ENCODE measurements at places on chromosomes 7 and 10.
A peak's percentile ranks its signal among the peaks of the same experiment; 100 is the strongest.

- no peak for DNase-seq
Measured at GRCh38 chr7:122311734-122312450, 7.3 kb upstream of the FEZF1 start.

GRCh38 chr7:42096681-42097561 is 140.1 kb downstream of the GLI3 start:
- no peak for DNase-seq

DNA sequence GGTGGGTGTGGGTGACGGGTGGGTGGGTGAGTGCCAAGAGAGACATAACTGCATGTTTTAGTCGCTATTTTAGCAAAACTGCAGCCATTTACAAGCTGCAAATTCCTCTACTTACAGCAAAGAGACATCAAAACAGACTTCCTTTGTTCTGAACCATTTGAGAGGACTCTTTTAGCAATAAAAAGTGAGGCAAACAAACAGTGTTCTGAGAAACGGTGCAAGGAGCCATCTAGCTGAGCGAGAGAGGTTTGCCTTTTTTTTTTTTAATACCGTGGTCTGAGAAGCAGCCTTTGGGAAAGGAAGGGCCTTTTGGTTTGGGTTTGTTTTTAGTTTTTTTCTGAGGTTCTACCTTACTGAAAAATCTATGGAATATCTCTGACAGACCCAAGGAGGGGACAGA is 62.9 kb downstream of the SCRN1 start:
- DNase-seq, result no peak

DNA sequence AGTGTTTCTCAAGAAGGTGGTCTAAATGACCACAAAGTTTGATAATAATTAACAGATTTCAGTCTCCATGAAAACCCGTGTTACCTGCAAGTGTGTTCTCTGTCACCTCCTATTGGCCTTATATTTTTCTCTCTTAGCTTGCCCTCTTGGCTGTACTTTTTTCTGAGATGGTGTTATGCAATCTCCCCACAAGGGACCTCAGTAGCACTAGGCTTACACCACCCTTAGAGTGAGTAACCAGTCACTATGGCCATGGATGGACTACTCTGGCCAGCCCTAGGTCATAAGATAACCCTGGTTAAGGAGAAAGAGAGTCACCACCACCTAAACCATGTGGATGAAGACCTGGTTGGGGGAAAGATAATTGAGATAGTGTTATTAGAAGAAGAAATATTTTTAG is 76.8 kb downstream of the NPSR1 start:
- DNase-seq, result no peak

- no peak for DNase-seq
Measured at GRCh38 chr10:70684374-70684773, 12.1 kb downstream of the ADAMTS14 start.

DNA sequence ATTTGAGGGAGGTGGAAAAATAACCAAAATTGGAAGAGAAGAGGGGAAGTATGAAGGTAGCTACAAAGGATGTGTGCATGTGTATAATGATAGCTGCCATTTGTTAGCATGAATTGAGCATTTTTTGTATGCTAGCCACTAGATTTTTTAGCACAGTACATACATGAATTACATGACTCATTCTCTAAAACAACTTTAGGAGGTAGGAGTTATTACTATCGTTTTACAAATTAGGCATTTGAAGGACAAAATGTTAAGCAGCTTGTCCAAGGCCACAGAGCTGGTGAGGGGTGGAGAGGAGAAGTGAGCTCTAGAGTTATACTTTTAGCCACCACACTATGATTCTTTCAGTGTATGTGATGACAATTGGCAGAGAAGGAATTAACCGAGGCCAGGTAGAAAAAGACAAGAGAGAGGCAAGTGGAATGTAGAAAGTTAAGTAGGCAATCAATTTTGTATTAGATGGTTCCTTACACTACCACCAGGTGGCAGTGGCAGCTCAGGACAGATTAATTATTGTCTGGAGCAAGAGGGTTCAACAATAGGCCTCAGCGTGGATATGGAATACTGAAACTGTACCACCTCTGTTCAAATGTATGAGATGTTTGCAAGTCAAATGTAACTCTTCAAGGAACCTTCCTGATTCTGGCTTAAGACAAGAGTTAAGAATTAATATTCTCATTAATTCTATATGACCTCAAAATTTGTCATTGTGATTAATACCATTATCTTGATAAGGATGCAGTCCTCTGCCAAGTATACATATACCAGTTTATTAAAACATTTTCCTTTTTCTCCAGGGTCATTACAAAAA is 128.0 kb downstream of the MBL2 start:
- DNase-seq, result peak; percentile 8

GRCh38 chr10:128098631-128099030 is 27.6 kb downstream of the MKI67 start:
- peak; percentile 44 for DNase-seq

- DNase-seq, result no peak
Measured at GRCh38 chr10:110709444-110709828, 65.3 kb downstream of the RBM20 start.

GRCh38 chr7:39088730-39089593 is 111.3 kb downstream of the POU6F2 start:
- no peak for DNase-seq

DNA sequence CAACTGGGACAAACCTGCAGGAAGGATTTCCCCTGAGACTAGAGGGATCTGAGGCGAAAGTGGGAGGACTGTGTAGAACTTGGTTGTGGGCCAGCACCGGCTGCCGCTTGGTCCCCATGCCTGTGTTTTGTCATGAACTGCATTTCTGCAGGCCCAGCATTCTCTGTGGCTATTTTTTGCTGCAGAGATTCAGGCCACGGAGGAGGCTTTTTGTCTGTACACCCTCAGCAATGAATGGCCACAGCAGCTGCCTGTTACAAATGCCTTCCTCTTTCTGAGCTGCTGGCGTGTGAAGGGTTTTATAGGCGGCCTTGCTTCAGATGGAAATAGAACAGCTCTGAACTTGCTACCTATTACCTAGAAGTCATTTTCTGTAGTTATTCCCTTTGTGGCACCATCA is 164.4 kb downstream of the SH2D4B start:
- no peak for DNase-seq

DNA sequence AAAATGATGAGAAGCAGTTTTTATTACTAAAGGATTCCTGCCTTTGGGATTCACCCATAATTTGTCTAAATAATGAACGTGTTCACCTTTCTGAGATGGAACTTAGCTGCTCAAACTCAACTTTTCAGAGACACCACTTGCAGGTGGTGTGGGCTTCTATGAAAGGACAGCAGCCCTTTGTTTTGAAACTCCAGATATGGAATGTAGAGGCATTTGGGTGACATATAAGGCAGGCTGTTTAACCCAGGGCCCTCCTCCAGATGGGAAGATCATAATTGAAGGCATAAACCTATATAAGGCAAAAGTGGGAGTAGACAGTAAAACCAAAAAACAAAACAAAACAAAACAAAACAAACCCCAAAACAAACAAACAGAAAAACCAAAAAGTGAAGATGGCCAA is 11.9 kb upstream of the HUS1 start:
- DNase-seq, result no peak

DNA sequence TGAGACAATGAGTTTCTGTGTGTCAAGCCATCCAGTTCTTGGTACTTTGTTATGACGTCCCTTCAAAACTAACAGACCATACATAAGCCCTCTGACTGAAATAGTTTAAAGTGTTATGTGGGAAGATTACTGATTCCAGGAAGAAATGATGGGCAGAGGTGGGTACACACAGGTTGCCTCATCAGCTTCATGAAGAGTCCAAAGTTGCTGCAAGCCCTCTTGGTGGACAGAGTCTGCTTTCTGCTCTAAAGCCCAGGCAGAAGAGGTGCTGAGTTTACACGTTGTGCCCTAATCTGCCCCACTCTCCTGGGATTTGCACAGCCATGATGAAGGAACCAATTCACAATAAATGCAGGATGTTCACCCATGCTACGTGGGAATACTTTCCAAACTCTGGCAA is 187.4 kb downstream of the PARD3 start:
- no peak for DNase-seq

DNA sequence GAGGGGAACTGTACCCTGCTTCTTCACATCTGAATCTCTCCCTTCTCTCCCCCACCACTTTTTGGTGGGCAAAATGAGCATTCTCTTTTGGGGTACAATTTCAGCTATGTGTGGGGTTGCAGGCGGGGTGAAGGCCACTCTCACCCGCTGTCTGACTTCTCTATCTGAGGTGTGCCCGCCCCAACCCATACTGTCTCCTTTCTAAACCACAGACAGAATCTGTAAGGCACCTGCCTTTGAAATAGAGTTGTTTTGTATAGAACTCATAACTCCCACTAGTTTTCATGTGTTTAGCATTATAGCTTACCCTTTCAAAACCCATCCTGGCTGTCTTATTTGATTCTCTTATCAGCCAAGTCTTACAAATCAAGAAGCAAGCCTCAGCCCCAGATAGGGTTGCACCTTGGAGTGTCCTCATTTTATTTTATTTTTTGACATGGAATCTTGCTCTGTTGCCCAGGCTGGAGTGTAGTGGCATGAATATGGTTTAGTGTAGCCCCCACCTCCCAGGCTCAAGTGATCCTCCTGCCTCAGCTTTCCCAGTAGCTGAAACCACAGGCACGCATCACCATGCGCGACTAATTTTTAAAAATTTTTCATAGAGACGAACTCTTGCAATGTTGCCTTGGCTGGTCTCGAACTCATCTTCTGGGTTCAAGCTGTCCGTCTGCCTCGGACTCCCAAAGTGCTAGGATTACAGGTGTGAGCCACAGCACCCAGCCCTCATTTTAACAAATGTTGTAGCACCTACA is 11.9 kb downstream of the TSPAN14 start:
- no peak for DNase-seq

GRCh38 chr7:129773328-129773731 is 161.8 kb downstream of the NRF1 start:
- DNase-seq, result no peak

DNA sequence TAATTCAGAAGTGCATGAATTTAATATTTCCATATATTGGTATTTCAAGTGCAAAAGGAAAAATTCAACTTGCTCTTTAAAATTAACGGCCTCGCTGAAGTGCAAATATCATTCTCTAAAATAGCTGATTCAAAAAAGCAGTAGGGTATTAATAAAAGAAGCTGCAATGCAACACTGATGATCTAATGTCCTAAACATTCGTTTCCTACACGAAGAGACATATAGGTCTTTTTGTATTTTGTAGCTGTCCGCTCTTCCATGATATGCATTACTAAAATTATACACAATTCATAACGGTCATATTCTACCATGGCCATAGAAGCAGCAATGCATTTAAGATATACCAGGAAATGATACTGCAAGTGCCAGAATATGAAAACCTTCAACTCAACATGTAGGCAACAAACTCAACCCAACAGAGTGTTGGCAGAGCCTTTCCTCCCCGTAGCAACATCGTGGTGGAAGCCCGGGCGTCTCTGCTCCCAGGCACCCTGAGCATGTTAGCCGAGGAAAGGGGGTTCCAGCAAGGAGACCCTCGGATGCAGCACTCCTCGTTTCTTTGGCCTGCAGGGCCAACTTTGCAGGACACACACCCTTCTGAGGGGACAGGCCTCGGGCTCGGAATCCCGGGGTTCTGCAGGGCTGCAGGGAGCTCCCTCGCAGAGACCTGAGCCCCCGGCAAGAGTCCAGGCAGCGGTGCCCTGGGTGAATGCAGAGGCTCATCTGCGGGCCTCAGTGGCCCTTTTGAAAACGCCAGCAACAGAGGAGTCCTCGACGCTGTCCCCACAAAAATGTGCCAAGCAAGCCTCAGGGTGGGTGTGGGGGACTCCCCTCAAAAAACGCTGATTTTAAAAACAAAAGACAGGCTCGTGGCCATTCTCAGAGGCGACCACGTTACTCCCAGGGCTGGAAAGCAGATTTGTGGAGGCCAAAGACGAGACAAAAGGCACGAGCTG is 1.6 kb downstream of the FAM171A1 start:
- DNase-seq, result no peak

DNA sequence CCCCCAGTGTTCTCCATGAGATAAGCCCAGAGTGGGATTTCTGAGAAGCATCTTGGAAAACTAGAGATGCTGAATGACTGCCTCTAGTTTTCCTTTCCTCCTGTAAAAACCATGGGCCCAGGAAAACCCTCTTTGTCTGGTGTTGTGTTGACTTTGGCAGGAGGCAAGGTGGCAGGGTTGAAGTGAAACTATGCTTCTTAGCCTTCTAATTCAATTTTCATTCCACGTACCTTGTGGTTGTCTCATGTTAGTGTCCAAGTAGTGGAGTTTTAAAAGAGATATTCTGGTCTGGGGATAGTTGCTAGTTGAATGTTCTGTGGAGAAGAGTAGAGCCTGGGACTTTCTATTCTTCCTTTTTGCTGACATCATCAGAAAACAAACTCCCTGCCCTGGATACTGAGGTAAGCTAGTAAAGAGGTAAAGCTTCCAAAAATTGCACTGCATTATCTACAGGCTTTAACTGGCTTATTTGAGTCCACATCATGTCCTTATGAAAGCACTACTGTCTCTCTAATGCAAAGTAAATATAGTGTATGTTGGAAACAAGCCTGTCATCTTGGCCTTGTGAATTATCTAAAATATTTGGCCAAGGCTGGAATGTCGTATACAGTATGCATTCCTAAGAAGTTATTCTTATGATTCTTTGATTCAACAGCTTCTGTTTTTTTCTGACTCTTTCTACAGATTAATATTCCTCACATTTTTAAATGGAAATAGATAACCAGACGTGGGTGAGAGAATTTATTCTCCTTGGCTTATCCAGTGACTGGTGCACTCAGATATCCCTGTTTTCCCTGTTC is at the start of gene OR2F2:
OR2F2 (plus strand) TSS at position 708 of the 800 bp plus-strand sequence; CDS start at position 708, 0 bp downstream.
- DNase-seq, result no peak

- no peak for DNase-seq
Measured at GRCh38 chr10:133465191-133465949, 11.6 kb downstream of the SCART1 start.

DNA sequence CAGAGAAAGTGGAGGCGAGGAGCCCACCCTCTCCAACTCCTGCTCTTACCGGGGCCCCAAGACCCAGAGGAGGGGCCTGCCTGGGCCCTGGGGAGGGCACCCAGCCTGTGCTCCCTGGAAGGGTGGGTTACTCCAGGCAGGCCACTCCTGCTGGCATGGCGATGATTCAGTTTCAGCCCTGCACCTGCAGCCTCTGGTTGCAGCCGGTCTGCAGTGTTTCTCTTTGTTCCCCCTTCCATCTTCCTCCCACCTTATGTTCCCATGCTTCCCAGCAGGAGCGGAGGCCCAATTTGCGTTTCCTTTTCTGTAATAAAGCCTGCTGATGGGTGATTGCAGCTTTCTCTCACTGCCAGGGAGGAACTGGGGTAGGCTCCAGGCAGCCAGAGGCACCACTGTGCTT is 53.2 kb upstream of the FAM20C start:
- DNase-seq, result no peak

- no peak for DNase-seq
Measured at GRCh38 chr10:73585327-73585726, 5.8 kb downstream of the USP54 start.

DNA sequence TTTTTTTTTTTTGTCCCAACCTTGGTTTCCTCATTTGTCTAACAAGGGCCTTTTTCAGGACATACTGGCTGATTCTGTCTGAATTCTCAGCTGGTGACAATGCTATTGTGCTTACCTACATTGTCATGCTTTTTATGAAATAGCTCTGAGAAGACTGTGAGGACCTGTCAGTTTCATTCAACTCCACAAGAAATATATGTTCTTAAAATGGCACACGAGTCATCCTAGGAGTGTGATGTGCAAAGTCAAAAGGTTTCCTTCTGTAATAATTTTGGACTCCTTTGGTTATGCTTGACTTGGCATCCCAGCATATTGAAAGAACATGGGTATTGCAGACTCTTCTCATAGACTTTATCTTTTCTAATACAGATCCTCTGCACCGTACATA is 316.0 kb downstream of the GFRA1 start:
- no peak for DNase-seq
